ENCODE measurements at places on chromosomes 5 and 9.
A peak's percentile ranks its signal among the peaks of the same experiment; 100 is the strongest.

- DNase-seq, result no peak
These were observed 169.0 kb upstream of the PITX1 start for GRCh38 chr5:135203019-135203418.

DNA sequence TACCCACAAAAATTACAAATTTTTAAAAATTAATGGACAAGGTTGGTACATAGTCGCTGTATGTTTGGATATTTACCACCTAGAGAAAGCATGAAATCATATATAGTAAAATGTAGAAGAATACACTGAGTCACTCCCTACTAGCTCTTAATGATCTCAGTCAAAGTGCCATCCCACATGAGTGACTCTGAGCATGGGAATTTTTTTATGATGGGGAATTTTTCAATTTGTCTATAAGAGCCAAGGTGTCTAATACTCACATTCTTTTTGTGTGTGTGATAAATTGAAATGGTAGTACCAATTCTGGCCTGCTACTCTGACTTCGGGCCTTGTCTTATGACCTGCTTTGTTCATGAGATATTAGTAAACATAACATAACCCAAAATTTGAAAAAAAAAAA lies 483.2 kb downstream of the CDH10 start:
- DNase-seq, result no peak

- no peak for DNase-seq
These were observed 206.8 kb upstream of the ITGA1 start for GRCh38 chr5:52580921-52581320.

DNA sequence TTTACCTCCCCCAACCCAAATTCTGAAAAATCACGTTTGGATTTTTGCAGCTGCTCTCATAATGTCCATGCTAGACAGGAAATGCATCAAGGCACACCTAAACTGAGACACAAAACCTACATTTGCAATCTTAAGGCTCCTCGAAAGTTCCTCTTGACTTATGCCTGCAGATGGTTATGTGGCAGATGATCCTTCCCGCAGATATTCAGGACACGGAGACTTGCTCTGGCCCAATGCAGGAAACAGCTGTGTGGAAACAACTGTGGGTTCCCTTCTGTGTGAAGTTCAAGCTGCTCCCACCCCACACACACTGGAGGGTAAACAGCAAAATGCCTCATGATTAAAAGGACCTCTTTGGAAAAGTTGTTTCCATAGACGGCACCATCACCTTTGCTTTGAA lies 253.8 kb downstream of the EBF1 start:
- DNase-seq, result no peak

GRCh38 chr5:144121577-144121976 lies 48.9 kb downstream of the YIPF5 start:
- no peak for DNase-seq

DNA sequence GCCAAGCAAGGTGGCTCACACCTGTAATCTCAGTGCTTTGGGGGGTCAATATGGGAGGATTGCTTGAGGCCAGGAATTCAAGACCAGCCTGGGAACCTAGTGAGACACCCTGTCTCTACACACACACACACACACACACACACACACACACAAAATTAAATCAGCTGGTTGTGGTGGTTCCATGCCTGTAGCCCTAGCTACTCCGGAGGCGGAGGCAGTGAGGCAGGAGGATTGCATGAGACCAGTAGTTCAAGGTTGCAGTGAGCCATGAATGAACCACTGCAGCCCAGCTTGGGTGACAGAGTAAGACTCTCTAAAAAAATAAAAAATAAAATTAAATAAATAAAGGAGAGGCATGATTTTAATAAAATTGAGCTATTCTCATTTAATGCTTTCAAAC lies 13.1 kb downstream of the CEMIP2 start:
- no peak for DNase-seq

DNA sequence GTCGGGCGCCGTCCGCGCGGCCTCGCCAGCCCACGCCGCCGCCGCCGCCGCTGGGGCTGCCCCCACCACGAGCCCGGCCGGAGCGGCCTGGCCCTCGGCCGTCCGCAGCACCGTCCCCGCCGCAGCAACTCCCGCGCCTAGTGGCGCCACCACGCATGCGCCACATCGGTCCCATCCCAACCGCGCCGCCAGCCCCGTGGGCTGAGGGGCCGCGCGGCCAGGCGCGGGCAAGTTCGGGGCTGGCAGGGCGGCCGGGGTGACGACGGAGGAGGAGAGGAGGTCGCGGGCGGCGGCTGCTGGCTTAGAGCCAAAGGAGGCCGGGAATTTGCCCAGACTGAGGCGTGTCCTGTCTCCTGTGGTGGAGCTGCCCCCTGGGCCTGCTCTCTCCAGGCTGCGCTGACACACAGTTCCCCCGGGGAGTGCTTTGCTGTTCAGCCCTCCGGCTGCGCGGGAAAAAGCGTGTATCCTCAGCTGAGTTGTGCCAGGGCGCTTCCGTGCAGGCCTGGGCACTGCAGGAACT lies at the start of gene TUSC1:
Gene TUSC1, minus strand, starts transcription at position 298 of the 520 bp plus-strand sequence. Its CDS starts 132 bp downstream, at position 166.
- DNase-seq, result peak; percentile 60

- DNase-seq, result no peak
These were observed 59.5 kb downstream of the MAST4 start for GRCh38 chr5:66655395-66656324.

GRCh38 chr9:35294556-35294955 lies 132.7 kb downstream of the UNC13B start:
- DNase-seq, result no peak

DNA sequence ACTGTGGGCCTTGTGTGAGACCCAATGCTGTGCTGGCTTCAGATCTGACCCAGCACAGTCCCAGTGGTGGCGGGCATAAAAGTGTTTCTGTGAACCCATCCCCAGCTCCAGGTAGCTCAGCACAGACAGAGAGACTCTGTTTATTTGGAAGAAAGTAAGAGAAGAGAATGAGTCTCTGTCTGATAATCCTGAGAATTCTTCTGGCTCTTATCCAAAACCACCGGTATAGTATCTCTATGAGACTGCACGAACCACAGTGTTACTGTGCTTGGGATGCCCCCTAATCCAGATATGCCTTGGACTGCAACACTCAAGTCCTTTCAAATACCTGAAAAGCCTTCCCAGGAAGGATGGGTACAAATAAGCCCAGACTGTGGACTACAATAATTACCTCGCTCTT lies 1660.8 kb upstream of the ACO1 start:
- no peak for DNase-seq

DNA sequence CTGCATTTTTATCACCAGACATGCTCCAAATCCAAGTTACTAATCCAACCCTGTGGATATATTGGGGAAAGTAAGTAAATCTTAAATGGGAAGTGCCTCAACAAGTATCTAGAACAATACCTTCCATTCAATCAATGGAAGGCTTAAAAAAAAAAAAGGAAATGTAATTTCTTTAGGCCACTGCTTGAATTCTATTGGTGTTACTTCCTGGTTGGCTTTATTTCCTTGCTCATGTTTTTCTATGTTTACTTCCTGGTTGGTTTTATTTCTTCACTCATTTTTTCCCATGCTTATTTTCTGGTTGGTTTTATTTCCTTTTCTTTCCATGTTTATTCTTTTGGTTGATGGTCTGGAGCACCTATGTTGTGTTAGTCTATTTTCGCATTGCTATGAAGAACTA lies 363.9 kb downstream of the KDM4C start:
- no peak for DNase-seq

DNA sequence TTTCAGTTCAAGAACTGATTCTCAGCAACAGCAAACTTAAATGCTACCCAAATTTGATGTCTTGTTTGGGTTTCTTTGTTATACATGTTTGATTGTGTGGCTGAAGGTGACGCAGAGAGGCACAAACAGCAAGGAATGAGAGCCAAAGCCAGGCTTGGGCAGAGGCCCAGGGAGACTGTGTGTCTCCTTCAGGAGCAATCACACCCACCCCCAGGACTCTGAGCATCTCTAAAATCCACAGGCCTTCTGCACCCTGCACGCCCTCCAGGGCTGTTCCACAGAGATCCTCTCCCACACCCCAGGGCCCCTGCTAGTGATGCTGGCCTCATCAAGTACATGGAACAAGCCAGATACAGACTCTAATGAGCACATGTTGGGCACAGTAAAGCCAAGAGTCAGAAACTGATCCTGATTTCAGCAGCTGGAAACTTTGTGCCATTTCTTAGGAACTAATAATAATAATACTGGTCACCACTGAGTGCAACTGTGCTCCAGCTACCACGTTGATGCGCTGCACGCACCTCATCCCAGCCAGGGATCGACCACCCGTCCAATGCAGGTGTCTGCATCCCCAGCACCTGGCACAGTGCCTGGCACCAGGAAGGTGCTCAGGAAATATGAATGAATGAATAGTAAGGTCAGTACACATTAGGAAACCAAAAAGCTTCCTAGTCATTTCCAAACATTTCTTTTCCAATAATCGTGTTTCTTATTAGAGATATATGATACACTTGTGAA lies 54.6 kb upstream of the TCF7 start:
- no peak for DNase-seq

DNA sequence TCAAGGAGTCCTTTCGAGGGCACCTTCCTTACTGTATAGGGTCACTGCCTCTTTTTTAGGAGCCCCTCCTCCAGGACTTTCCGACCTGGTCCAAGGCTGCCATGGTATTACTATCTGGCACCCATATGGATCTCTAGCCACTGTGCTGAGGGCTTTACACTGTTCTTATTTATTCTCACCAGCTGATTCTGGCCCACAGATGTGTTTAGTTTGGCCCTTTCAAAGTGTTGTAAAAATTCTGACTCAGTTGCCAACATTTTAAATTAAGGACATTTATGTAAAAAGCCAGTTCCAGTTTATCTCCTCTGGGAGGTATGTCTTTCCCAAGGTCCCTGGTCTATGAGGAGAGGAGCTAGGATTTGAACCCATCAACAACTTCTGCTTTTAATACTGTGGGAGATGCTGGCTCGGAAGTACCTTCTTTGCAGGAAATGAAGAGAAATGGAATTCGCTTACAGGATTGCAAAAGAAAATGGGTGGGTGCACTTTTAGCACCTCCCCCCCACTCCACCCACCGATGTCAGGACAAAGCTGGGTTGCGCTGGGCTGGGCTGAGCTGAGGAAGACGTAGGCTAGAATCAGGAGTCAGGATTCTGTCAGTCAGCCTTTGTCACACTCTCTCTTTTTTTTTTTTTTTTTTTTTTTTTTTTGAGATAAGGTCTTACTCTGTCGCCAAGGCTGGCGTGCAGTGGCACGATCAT lies 7.8 kb downstream of the JADE2 start:
- no peak for DNase-seq

GRCh38 chr5:96961053-96961452 lies 25.2 kb downstream of the LNPEP start:
- no peak for DNase-seq

DNA sequence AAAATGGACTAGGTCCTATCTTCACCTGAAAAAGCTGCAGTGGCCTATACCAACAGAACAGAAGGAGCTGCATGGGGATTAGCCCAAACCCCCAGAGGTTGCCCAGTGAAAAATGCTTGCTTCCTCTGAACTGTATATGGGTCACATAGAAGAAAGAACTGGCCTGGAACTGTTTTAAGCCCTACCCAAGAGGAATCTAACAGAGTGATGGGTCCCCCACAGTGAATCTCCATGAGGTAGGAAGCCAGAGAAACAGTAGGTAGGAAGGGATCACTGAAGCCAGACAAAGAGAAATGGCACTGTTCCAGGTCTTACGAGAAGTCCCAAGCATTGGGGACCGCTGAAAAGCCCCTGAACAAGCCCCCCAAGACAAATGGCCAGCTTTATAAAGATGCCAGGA lies 28.8 kb upstream of the TRIM32 start:
- no peak for DNase-seq

- peak; percentile 93 for DNase-seq
These were observed 78.9 kb upstream of the RPS23 start for GRCh38 chr5:82356808-82357671.

DNA sequence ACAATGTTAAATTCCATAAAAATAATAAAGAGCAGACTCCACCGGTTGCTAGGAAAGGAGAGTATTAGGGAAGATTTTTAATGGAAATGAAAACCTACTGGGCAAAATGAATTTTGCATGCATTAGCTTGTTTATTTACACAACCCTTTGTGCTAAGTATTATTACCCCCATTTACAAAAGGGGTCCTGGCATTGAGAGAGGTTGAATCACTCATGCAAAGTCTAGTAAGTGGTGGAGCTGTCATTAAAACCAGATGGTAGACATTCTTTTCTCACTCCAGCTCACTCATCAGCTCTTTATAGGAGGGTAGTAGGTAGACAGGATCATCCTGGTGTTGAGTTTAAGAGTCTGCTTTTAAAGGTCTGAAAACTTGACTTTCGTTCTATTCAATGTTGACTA lies 395.1 kb downstream of the PLK2 start:
- no peak for DNase-seq

DNA sequence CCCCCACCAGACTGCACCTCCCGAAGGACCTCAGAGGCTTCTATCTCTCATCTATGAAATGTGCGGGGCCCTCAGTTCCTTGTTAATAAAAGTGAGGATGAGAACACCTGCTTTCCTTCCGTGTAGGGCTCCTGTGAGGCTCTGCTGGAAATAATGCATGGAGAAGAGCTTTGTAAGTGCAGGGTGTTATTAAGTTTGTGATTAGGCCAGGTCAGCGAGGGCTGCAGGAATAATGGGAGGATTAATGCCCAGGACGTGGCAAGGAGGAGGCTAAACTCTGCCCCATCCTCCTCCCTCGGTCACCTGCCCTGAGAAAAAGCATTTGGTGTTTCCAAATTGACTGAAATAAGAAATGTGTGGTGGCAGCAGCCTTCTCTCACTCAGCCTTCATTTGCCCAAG lies 83.5 kb upstream of the HSPA9 start:
- DNase-seq, result no peak

DNA sequence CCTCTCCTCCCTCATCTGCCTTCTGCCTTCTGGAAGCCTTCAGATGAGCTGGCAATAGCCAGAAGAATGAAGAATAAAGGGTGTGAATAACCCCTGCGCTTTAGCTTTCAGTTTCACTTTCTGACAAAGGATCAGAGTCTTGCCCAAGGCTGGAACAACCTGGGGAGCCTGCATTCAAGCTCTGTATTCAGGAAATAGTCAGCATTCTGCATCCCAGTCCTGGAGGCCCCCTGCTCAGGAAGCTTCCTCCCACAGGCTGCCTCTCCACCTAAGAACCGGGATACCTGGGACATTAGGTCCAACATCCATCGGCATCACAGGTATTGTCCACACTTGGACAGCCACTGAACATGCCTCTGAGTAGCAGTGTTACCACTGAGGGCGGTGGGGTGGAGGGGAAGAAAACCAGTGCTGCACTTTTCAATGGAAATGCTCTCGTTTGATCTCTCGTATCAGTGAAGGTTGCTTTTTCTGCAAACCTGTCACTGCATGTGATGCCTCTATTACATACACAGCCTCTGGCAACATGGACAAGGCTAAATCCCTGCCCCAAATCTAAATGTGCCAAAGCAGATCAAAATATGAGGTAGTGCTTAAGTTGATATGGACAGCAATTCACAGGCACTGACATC lies 39.8 kb upstream of the ACO1 start:
- peak; percentile 41 for DNase-seq

GRCh38 chr5:108974594-108974993 lies 226.9 kb downstream of the FER start:
- DNase-seq, result no peak

- DNase-seq, result no peak
These were observed 42.4 kb downstream of the STARD4 start for GRCh38 chr5:111469903-111470302.

- no peak for DNase-seq
These were observed at the start of gene MYOT for GRCh38 chr5:137867664-137868063. TSS of gene MYOT (plus strand) at chr5:137867860. CDS start at chr5:137870652, 2,792 bp downstream.
